Activated T-helper 2 cell treated with anti-CD3 and anti-CD28 coated beads, Interferon-gamma antibody, Interleukin-2, Interleukin-4, amounts not matched to agents 10 μg/mL and 5 μg/mL and 100 μg/mL, durations not matched to agents 14 hours and 24 hours and 36 hours (primary cell): ENCODE measurements at places on chromosomes 5 and 9.

DNA sequence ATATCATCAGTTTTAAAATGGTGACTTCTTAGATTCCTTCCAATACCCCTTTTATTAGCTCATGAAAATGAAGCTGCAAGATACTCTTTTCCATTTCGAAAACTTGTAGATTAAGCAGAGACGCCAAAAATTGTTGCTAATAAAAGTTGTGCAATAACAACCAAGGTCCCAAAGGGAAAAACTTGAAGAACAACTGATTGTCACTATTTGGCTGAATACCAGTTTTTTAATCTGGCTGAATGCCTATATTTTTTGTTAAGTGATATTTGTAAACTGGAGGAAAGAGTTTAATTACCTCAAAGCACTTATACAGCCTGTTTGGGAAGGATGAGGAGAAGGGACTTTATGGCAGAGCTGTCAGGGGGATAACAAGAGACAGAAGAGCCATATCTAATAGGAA lies 14.6 kb downstream of the C5orf58 start:
- DNase-seq: no peak

- DNase-seq: no peak
These were observed 230.6 kb upstream of the CD180 start for GRCh38 chr5:67426961-67427849.

DNA sequence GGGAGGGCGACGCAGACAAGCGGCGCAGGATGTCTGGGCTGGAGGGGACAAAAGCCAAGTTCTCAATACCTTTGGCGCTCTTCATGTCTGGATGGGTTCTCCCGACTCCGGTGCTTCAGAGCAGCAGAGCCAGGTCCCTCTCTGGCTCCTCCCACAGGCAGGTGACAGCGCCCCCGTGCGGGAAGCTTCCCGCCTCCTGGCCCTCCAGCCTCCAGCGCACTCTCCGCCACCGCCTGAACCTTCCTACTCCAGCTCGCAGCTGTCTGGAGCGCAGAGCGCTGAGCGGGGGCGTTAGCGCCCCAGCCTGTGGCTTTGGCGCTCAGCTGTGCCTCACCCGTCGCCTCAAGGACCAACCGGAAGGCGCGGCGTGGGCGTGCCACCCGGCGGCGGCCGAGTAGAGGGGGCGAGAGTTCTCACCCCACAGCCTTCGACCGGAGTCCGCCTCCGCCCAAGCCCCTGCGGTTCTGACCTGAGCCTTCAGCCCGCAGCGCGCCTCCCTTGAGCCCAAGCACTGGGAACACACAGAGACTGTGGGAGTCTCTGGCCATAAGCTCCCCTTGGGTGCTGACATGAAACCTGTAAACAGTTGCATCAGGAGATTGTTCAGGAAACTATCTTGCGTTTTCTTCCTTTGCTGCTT lies at the start of gene SLCO4C1:
Gene SLCO4C1 (minus strand): TSS at position 107 of the 640 bp plus-strand sequence. CDS start 22 bp downstream, at position 85.
- DNase-seq: peak; percentile 63

DNA sequence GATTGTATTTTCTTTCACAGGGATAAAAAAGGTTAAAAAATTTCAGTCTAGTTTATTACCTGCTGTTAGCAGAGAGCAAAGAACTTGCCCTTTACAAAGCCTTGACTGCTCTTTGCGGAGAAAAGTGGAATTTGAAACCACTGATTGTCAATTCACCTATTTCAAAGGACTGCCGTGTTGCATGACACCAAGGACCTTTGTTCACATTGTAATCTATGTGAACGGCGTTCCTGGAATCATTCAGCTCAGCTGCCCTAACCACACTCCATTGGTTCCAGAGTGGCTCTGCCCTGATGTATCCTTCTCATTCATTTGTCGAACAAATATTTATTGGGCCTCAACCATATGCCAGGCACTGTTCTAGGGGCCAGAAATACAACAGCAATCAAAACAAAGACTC lies 377.5 kb upstream of the RFX3 start:
- no peak for DNase-seq

DNA sequence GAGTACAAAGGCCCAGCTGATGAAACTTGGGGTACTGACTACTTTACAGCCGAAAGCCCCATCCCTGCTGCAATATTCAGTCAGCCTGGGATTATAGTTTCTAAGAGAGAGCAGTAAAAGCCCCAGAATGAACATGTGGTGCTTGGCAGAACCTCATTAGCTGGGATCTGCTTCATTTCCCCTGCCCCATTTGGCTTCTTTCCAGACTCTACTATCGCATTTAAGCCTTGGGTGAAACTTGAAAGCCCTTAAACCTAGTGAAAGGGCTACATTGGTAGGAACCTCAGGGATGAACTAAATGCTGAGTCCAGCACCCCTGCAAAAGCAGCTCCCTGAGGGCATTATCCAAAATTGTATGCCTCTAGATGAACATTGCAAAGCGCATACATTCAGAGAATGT lies 631.1 kb downstream of the ACTL7B start:
- DNase-seq: no peak

GRCh38 chr5:2767089-2767488 lies 15.6 kb upstream of the IRX2 start:
- no peak for DNase-seq

DNA sequence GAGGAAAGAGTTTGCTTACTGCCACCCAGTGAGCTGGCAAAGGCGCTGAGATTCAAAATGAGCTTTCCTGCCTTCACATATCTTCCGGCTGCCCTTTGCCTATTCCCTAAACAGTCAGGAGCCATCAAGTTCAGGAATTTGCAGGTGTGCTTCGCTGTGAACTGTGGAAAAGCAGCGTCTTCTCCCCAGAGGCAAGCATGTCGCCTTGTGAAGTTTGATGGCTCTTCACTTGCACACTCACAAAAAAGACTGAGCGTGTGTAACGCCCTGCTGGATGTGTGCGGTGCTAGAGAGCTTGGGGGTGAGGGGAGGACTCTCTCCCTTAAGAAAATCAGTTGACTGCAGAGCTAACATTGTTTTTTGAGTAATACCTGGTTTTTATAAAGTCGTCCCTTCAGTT lies 288.7 kb downstream of the DOCK8 start:
- DNase-seq: no peak

DNA sequence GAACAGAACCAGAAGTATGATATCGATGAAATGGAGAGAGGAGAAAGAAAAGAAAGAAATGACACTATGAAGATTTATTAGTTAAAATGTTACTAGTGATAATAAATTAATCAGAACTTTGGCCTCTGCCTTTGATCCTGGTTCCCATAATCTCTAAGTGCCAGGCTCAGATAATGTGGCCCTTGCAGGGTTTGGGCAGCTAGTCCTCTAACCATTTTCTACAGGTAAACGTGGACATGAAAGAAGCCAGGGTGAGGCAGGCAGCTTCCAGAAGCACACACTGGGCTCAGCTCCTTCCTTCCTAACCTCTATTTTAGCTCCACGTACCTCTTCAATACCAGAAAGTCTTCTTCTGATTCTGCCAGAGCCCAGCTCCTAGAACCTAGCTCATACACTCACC lies 30.6 kb downstream of the SYK start:
- no peak for DNase-seq

DNA sequence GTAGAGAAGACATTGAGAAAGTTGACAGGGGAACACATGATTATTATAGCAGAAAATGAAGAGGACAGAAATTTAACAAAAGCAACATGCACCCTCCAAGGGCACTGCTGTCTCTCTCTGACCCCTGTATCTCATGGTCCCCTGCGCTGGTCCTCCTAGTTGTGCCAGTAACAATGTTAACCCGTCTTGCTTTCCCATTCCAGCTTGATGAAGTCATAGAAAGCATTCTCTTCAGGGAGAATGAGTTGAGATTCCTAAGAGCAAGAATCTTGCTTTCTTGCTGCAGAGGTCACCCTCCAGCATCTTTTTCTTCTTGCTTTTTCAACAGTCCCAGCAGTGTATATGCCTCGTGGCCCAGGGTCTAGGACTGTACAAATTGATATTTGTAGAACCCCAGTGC lies 279.6 kb upstream of the ADAMTSL1 start:
- DNase-seq: no peak

DNA sequence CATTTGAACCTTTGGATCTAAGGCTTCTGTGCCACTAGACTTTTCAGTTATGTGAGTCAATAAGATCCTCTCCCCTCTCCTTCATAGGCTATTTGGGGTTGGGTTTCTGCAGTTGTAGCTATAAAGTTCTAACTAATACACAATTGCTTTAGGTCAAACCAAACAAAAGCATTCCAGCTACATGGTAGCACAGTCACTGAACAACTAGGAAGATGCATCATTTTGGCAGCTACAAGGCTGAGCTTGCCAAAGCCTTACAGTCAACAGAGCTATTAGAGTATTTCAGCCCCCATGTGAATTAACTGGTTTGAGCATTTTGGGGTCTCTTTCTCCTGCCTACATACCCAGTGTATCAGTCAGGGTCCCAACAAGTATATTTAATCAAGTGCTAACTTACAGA lies 234.6 kb downstream of the ZNF608 start:
- no peak for DNase-seq

- DNase-seq: no peak
These were observed 70.6 kb downstream of the LRSAM1 start for GRCh38 chr9:127521919-127522304.

DNA sequence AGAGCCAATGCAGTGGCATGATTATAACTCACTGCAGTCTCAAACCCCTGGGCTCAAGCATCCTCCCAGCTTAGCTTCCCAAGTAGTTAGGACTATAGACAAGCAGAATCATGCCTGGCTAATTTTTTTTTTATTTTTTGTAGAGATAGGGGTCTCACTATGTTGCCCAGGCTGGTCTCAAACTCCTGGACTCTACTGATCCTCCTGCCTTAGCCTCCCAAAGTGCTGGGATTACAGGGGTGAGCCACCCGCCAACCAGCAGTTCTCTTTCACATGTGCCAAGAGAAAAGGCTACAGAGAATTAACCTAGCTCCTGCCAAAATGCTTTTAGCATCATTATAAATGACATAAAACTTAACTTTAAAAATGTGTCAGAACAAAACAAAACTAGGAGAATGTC lies 8.1 kb downstream of the AK3 start:
- no peak for DNase-seq

DNA sequence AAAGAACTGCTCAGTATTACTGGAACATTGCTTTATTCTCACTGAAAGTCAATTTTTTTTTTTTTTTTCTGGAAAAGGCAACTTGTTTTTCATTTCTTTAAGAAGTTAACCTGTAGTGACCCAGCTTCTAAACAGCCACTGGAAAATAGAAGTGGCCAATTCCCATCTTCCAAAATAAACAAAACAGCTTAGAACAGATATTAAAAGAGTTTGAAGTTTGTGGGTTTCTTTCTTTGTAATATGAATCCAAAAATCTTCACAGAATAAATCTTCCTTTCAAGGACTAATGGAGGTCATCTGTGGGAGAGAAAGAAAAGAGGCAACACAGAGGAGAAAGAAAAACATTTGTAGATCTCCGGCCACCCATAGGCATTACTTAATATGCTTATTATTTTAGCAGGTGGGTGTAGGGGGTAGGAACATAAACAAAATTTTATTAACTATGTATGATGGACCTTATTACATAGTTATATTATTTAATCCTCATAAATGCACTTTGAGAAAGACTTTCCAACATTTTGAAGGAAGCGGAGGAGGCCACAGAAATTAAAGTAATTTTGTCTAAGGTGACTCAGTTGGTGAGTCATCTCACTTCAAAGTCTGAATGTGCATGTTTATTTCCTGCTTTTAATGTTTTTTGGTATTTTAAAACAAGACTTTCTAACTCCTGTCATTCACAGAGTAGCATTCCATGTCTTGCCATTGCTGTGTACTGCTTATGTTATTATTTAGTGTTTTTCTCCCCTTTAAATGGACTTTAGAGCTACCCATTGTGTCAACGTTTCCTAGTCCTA lies 1791.8 kb upstream of the WWC1 start:
- no peak for DNase-seq
